ENCODE measurements at places on chromosomes 5 and 9. TPM values are rescaled to one million over a fixed set of nuclear protein-coding genes. Genes with fewer than 3 reads are reported as not detected.

DNA sequence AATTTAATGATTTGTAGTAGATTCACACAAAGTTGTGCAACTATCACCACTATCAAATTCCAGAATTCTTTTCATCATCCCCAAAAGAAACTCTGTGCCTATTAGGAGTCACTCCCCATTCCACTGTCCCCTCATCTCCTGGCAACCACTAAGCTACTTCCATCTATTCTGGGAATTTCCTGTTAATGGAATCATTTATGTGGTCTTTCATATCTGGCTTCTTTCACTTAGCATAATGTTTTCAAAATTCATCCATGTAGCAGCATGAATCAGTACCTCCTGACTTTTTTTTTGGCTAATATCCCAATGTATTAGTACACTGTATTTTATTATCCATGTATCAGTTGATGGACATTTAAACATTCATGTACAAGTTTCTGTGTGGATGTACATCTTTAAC, 157.6 kb downstream of the TTC39B start:
- DNase-seq: no peak

GRCh38 chr5:176646707-176647029, 616 bp upstream of the TSPAN17 start:
- no peak for DNase-seq

DNA sequence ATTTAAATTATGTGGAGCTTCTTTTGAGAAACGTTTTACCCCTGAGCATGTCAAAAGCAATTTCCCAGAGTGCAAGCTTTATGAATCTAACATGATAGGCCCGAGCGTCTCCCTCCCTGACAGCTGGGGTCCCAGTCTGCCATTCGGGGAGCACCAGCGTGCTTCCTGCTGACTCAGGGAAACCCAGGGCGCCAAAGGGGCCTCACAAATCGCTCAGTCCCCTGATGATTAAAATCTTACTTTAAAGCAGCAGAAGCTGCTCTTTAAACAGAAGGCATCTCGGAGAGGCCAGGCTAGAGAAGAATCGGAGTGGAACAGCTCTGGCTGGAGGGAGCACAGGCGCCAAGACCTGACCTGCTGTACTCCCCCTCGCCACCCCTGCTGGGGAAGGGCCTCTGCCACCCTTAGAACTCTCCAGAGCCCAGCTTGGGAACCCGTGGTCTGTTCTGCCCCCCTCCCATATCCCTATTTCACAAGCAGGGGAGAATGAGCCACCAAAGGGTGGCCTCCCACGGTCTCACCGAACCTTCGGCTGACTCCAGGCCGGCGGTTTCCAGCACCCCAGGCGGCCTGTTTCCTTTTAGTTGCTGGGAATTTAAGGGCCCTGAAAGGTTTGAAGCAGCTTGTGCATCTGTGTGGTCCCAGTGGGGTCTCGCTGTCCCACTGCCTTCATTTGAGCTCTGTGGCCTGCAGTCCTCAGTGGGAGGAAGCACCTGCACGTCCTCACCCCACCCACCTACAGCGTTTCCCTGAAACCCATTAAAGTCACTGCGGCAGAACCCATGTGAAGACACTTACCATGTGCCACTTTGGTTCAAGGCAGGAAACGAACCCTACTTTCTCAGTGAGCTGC, 147.6 kb downstream of the COL23A1 start:
- DNase-seq: no peak

FOXE1 gene
- total RNA-seq: not detected

- no peak for DNase-seq
Observed at GRCh38 chr5:156971848-156972525, 9.0 kb upstream of the TIMD4 start.

- DNase-seq: no peak
Observed at GRCh38 chr9:80501635-80502034, 929.9 kb downstream of the TLE4 start.

Data from H4 (cell line).